ENCODE measurements at places on chromosomes 13 and 19.

- DNase-seq = no peak
These were observed 99.9 kb upstream of the CACNA1A start for GRCh38 chr19:13606156-13606555.

GRCh38 chr13:108962654-108963053 is 333.2 kb downstream of the MYO16 start:
- no peak for DNase-seq

GRCh38 chr13:97328222-97328790 is 105.7 kb upstream of the RAP2A start:
- no peak for DNase-seq

DNA sequence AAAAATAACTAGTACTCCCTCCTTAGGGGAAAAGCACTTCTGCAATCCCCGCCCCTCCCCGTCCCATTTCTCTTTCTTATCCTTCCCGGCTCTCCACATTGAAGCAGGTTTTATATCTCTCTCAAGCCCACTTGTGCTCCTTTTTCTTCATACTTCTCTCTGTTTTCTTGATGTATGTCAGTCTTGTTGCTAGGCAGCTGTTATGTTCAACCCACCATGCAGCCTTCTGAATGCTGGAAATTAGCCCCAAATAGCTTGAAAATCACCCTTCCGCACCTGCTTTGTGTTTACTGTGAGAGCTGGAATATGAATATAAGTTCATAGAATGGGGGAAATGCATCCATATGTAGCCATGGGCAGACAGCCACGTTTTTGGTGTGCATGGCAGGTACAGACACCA is 461.4 kb downstream of the MYO16 start:
- DNase-seq = no peak

DNA sequence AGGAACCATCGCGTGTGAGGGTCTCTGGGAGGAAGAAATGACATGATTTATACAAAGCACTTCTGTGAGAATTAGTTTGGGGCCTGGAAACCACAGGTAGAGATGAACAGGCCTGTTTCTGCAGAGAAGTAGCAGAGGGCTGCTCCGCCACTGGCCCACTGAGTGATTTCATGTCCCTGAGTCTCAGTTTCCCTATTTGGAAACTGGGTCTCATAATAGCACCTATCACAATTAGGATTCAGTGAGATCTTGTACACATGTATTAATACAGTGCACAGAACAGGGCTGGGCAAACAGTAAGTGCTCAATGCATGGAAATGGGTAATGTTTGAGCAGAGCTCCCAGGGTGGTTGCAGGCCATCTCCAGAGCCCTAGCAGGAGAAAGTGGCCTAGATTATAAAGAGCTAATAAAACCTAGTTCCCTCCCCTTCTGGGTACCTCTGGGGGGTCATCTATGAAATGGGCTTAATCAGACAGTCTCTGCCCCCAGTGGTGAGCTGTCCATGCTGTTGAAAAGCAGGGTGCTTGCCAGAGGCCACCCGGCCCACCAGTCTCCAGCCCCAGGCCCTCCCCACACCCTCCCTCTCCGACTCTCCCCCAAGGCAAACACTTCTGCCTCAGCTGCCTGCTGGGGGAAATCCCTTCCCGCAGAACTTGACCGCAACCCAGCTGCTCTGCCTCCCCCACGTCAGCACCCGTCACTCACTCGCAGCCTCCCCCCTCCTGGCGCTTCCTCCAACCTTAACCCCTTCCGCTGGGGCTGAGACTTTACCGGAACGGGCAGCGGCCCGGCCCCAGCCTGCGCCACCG is 4.5 kb downstream of the BCL3 start:
- peak; percentile 37 for DNase-seq

DNA sequence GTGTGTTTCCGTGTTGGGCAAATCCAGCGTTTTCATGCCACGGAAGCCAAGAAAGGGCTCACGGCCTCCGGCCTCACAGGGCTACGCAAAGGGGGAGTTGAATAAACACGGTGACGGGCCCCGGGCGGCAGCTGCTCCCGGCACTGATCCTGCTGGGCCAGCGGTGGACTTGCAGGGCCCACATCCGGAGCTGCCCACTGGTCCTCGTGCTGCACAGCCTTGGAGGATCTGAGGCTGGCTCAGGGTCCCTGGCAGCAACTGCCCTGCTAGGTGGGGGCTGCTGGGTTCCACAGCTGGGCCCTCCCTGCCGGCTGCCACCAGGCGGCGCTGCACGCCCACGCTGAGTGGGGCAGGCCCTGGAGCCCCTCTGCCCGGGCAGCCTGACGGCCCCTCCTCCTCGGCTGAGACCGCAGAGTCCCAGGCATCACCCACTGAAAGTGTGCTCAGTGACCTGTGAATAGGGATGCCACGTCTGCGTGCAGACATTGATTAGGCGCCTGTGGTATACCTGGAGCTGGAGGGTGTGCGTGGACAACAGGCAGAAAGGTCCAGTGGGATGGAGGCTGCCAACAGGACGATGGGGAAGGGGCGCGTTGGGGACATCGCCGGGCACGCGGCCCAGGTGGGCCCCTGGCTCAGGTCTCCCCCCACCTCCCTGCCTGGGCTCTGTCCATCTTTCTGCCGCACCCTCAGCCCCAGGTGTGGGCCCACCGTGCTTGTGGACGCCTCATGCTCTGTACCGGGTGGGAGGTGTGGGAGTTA is 5.3 kb upstream of the HCN2 start:
- DNase-seq = peak; percentile 31

DNA sequence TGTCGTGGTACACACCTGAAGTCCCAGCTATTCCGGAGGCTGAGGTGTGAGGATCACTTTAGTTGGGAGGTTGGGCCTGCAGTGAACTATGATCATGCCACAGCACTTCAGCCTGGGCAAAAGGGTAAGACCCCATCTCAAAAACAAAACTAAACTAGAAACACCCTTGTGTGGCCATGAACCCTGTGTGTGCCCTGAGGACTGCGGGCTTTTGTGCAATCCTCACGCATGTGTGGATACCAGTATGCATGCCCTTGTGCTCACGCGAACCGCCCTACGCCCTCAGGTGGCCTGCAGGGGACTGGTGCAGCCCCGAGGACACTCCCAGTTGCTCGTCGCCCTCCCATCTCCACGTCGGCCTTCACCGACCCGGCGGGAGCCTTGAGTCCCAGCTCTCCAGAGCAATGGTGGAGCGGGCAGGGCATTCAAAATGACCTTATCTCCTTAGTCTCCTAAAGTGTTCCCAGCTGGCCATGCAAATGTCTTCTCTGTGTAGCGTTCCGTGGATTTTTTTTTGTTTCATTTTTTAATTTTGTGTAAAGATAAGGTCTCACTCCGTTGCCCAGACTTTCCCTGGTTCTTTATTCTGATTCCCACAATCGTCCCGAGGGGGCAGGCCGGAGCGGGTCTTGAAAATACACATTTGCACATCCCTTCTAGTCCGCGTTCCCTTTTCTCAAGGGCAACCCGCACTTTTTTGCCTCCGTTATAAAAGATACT is 868 bp upstream of the EGLN2 start:
- DNase-seq = peak; percentile 72

DNA sequence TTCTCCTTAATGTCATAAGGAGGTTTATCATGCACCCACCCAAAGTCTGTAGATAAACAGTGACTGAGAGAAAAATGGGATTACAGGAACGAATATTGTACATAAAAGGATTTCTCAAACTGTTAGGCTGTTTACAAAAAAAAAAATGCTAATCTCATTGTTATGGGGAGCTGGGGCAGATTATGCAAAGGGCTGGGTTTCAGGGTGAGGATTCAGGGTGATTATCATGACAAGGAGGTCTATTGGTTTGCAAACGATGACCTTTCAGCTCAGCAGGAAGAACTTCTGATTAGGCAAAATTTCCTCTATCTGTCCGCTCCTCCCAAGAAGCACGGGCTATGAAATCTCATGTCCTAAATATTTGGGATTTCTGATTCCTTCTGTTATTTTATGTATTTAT is 41.4 kb downstream of the NLRP12 start:
- no peak for DNase-seq
